ENCODE measurements at places on chromosomes 3 and 15.
A peak's percentile ranks its signal among the peaks of the same experiment; 100 is the strongest.

DNA sequence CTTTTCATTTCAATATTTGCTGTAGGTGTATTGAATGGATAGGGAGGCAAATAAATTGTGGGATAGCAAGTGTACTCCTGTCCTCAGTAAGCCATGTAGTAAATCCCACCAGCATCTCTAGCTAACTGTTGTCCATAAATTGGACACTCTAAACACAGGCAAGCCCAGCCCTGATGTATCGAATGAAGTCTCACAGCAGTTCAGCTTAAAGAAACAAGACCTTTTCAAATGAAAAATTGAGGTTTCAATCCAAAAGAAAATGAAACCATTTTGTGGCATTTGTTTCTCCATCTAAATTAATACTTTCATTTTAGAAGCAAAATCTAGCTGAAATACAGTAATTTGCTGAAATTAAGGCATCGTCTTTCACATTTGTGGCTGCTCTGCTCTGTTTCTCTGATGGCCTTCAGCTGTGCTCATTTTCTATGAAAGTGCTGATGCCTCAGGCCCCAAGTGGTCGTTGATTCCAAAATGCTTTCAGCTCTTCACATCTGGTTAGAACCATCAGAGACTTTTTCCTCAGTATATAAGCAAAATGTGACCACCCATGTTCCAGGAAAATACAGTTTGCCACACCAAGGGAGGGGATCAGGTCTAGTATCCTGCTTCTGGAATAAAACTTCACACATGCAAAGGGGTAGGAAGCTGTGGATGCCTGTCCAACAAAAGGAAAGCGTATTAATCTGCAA lies 245.0 kb downstream of the ZMAT3 start:
- DNase-seq: no peak

- no peak for DNase-seq
These were observed 27.3 kb downstream of the DUT start for GRCh38 chr15:48358229-48359152.

DNA sequence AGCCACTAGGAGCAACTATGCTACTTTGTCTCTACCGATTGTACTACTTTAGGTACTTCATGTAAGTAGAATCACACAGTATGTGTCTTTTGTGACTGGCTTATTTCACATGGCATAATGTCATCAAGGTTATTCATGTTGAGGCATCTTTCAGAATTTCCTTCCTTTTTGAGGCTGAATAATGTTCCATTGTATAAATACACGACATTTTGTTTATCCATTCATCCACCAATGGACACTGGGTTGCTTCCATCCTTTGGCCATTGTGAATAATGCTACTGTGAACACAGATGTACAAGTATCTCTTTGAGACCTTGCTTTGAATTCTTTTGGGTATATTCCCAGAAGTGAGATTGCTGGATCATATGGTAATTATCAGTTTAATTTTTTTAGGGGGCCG lies 29.2 kb downstream of the MYO5A start:
- DNase-seq: no peak

- DNase-seq: no peak
These were observed 254.1 kb downstream of the SLC9A9 start for GRCh38 chr3:143594206-143594605.

GRCh38 chr15:40952301-40952900 lies 870 bp upstream of the CHAC1 start:
- peak; percentile 15 for DNase-seq

DNA sequence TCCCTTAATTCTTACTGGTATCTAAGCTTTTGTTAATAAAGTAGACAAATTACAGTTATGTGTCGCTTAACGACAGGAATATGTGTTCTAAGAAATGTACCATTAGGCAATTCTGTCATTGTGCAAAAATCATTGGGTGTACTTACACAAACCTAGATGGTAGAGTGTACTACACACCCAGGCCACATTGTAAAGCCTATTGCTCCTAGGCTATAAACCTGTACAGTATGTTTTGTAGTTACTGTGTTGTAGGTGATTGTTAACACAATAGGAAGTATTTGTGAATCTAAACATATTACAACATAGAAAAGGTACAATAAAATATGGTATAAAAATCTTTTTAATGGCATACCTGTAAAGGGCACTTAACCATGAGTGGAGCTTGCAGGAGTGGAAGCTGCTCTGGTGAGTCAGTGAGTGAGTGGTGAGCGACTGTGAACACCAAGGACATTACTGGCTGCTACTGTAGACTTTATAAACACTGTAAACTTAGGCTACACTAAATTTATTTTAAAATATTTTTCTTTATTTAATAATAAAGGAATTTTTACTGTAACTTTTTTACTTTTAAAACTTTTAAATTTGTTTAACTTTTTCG lies 47.4 kb downstream of the FSIP1 start:
- no peak for DNase-seq

- no peak for DNase-seq
These were observed 290.6 kb downstream of the SATB1 start for GRCh38 chr3:18134386-18135059.

DNA sequence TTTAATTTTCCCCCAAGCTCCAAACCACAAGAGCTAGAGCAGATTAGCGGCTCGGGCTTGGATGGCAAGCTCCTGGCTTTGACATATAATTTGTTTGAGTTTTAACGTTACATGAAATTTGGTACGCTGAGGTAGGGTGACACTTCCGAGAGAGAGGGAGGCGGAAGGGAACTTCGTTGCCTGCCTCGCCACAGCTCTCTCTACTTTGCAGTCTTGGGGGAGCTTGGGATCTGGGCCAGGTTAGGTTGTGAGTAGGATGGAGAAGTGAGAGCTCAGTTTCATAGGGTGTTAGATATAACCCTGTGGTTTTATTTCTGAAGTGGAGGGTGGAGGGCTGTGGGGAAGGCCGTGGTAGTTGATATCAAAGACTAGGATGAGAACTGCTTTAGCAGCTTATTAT lies 39.7 kb downstream of the LRTM1 start:
- no peak for DNase-seq

DNA sequence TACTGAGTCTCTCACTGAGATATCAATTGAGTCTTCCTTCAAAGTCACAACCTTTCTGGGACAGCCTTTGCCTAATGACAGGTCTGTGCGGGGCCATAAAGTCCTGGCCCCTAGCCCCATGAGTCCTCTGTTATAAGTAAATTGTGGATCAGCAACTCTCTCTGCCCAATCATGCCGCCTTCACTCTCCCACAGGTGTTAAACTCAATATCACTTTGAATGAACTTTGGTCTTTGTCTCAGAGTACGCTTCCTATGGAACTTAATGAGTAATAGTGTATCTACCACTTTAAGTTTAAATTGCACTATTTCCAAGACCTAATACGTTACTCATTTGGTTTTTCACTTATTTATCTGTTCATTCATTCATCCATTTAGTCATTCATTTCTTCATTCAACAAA lies 826.4 kb downstream of the TUSC7 start:
- no peak for DNase-seq

DNA sequence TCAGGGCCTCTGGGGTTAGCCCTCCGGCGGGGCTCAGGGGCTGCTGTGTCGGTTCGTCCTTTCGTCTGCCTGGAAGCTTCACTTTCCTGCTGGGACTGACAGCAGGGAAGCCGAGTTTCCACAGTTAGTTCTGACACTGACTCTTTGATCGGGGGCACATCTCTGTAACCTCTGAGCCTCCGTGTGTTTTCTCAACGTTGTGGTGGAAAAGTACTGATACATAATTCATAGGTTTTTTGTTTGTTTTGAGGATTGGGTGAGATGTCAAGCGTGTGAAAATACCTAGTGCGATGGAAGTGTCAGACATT lies 481 bp downstream of the AP4E1 start:
- DNase-seq: no peak

GRCh38 chr3:60630953-60631352 lies 620.3 kb downstream of the FHIT start:
- no peak for DNase-seq

DNA sequence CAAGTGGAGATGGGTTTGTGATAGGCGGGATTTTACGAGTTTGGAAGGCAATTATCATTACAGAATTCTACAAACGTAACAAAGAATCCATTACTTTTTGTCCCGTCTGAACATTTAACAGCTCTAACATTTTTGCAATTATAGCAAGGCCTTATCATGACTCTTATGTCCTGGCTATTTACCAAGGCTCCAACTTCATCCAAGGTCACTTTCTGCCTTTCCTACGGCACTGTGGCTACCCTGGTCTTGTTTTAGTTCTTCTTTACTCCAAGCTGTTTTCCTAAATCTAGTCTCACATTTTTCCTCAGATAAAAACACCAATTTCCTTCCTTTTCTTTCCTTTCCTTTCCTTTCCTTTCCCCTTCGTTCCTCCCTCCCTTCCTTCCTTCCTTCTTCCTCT lies 33.5 kb upstream of the GRM7 start:
- no peak for DNase-seq

GRCh38 chr3:191328383-191328961 lies 722 bp upstream of the CCDC50 start:
- DNase-seq: no peak

- no peak for DNase-seq
These were observed 132.1 kb upstream of the PRR20G start for GRCh38 chr3:127419641-127420553.

- no peak for DNase-seq
These were observed 195.7 kb upstream of the CHRNA7 start for GRCh38 chr15:31834654-31835053.

GRCh38 chr3:5298453-5298852 lies 110.9 kb downstream of the EDEM1 start:
- no peak for DNase-seq

DNA sequence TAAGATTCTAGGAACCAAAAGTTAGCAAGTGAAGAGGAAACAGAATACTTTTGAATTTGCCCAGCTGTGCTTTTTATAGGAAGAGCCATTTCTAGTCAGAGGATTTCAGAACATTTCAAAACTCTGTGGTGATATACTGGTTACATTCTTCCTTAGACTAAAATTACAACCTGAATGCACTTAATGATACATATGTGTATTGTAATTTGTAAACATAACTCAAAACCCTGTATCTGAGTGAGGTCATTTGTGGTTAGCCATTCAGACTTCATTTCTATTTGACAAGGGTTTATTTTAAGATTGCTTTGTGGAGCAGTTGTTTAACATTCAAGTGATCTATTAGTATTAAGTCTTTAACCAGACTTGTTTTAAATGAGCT lies 59.4 kb upstream of the TRIM71 start:
- no peak for DNase-seq

- DNase-seq: no peak
These were observed 25.4 kb downstream of the METTL6 start for GRCh38 chr3:15401936-15402335.

DNA sequence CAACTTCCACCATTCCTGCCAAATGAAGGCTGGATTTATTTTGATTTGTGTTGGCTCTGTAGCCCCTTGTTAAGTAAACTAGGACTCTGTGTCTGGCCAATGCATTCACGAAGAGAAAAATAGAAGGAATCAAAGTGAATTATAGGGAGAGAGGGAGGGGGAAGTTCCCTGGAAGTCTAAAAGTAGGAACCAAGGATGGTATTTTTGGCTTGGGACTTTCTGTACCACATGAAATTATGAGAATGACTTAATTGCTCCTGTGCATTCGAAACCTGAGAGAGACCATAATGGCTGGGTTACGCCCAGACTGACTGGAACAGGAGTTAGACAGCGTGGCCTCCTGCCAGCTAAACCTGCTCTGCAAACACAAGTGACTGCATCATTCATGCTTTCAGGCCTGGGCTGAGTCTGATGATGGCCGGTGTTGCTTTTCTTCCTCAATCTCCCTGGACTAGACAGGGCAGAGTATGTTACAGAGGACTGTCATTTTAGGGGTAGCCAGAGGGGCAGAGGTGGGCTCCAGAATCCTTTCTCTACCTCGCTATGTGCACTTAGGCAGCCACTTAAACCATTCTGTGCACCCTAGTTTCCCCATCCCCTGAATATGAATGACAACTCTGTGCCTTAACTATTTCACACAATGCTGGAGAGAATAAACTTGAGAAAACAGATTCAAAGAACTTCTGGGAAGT lies 58.9 kb downstream of the MYO1E start:
- DNase-seq: no peak

DNA sequence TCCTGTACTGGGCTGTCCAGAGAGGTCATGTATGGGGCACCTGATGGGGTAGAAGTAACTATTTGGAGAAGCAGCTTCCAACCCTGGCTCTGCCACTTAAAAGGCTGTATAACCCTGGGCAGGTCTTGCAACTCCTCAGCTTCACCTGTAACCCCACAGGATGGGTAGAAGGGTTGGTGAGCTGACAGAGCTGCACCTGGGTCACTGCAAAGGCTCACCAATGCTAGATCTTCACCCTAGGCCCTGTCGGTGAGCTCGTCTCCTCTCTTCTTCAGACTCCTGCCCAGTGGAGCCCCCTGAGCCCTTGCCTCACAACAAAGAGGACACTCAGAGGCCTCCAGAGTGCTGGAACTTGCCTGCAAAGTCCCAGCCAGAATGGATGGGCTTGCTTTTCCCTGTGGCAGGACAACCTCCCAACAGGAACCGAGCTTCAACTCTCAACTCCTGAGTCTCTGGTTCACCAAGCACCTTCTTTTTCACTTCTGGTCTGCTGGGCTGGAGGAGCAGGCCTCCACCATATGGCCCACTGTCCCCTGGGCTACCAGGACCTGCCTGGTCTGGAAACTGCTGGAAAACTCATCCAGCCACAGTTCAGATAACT lies 45.9 kb downstream of the XXYLT1 start:
- DNase-seq: no peak

- DNase-seq: no peak
These were observed 360.2 kb upstream of the ROPN1 start for GRCh38 chr3:124352149-124352539.

GRCh38 chr15:78859971-78860719 lies 12.5 kb upstream of the MORF4L1 start:
- DNase-seq: peak; percentile 42

- no peak for DNase-seq
These were observed 462.2 kb upstream of the CFAP20DC start for GRCh38 chr3:59512066-59512465.
